Aorta (tissue), 5 donors: ENCODE measurements at places on chromosomes 7 and 10. TPM values are rescaled to one million over a fixed set of nuclear protein-coding genes. Genes with fewer than 3 reads are reported as not detected.

Gene ZNF727
- 5.6 TPM for total RNA-seq

Gene TEX36
- total RNA-seq, result not detected

Gene TLX1
- not detected for total RNA-seq

Gene CALY
- total RNA-seq, result not detected

Gene TAX1BP1
- total RNA-seq, result 93.1 TPM

Gene ASB4
- not detected for total RNA-seq

Gene ANKRD61
- not detected for total RNA-seq

Gene TECTB
- total RNA-seq, result not detected

Gene CEP41
- total RNA-seq, result 6.2 TPM

Gene ADRB1
- 0.19 TPM for total RNA-seq

Gene MMRN2
- 85.6 TPM for total RNA-seq

Gene VAX1
- total RNA-seq, result not detected

Gene MAP3K8
- total RNA-seq, result 80.3 TPM

Gene MBL2
- not detected for total RNA-seq

Gene PNLIPRP2
- 1.2 TPM for total RNA-seq

Gene GPRIN2
- 1.2 TPM for total RNA-seq

Gene MOGAT3
- total RNA-seq, result not detected

Gene LDB1
- 43.0 TPM for total RNA-seq

Gene PCDH15
- total RNA-seq, result not detected

Gene LDB3
- 67.9 TPM for total RNA-seq

Gene ZNF853
- 10.9 TPM for total RNA-seq

Gene BTBD16
- total RNA-seq, result 2.4 TPM

Gene MNX1
- not detected for total RNA-seq

Gene PRKG1
- total RNA-seq, result 199 TPM

Gene ANKRD16
- 8.8 TPM for total RNA-seq

Gene PNLIP
- 2.7 TPM for total RNA-seq

Gene IMMP2L
- total RNA-seq, result 32.9 TPM

Gene CNPY1
- total RNA-seq, result not detected

Gene LYZL1
- total RNA-seq, result not detected

Gene AKR1C1
- total RNA-seq, result 33.6 TPM

Gene GFRA1
- 27.1 TPM for total RNA-seq

Gene PURB
- total RNA-seq, result 33.9 TPM

Gene PDE1C
- 6.6 TPM for total RNA-seq

Gene PDE6C
- not detected for total RNA-seq

Gene EIF5AL1
- 0.10 TPM for total RNA-seq

Gene ADRA2A
- 11.4 TPM for total RNA-seq

Gene TMEM270
- not detected for total RNA-seq

Gene TAC1
- total RNA-seq, result 1.2 TPM

Gene TFPI2
- total RNA-seq, result 5.8 TPM

Gene GPC2
- 3.7 TPM for total RNA-seq

Gene VIPR2
- 10.4 TPM for total RNA-seq

Gene EPHB6
- total RNA-seq, result 11.6 TPM

Gene SOSTDC1
- total RNA-seq, result not detected

Gene RNF32
- 0.72 TPM for total RNA-seq

Gene GOLGA7B
- total RNA-seq, result 0.45 TPM

Gene SLC18A3
- total RNA-seq, result not detected

Gene ATRNL1
- total RNA-seq, result 27.5 TPM

Gene WEE2
- not detected for total RNA-seq

Gene C10orf105
- total RNA-seq, result 0.42 TPM

Gene KLLN
- 0.66 TPM for total RNA-seq

Gene SH2D4B
- 0.52 TPM for total RNA-seq

Gene NXPH1
- not detected for total RNA-seq

Gene KIN
- 13.4 TPM for total RNA-seq
